ENCODE measurements at places on chromosomes 3 and 15.

DNA sequence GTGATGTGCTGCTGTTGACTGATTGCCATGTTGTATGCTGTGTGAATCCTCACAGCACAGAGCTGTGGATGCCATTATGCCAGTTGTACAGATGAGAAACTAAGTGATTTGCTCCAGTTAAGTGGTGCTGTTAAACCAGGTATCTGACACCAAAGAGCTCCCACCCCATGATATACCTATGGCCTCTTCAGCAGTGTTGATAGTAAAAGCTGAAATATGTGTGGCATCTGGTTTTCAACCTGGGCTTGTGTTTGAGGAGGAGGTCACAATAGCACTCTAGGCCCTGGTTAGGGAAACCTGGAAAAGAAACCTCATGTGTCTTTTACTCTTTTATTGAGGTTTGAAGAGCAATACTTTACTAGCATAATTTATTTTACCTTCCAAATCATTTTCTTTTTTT, 21.4 kb downstream of the RAD54L2 start:
- no peaks in the 10 kb centered on the region for H3K27me3 ChIP-seq
- no peak overlapping the region for H3K27ac ChIP-seq
- DNase-seq = no peak
- peaks cover 6% of the 10 kb centered on the region for H3K36me3 ChIP-seq
- peaks cover 8% of the 10 kb centered on the region for H3K4me1 ChIP-seq

DNA sequence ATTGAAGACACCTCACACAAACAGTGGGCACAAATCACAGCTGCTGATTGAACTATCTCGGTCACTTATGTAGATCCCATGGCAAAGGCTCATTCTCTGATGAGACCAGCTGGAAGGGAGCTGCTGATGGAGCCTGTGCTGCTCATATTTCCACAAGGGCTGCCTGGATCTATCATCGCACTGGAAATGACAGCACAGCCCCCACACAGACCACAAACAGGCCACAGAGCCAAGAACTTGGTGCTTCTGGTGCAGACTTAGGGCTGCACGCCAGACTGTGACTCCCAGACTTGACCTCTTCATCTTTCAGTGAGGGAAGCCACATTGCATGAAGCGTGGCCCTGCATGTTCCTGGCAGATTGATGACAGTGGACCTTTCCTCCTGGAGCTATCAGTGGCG, 197.6 kb downstream of the MINAR1 start:
- H3K27ac ChIP-seq = no peak overlapping the region
- H3K4me3 ChIP-seq = no peak overlapping the region
- no peaks in the 10 kb centered on the region for H3K4me1 ChIP-seq
- H3K36me3 ChIP-seq = no peaks in the 10 kb centered on the region
- H3K27me3 ChIP-seq = peaks cover 19% of the 10 kb centered on the region

DNA sequence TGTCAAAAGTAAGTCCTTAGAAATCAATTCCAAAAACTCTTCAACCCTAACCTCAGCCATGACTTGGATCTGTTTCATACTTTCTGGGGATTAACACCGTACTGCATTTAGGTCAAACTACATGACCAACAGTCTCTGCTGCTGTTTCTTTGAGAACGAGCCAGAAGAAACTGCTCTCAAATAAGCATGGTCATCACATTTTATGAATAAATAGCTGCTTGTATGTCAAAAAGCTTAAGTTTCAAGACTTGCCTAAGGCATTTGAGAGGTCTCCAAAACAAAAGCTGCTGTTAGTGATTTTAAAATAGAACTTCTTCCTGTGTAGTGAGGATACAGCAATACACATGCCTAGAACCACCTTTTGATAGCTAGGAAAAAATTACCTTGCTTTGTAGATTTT, 166.3 kb upstream of the CHRM5 start:
- DNase-seq = no peak
- H3K36me3 ChIP-seq = no peaks in the 10 kb centered on the region
- H3K4me3 ChIP-seq = no peak overlapping the region

GRCh38 chr3:175346573-175347356, 487.6 kb downstream of the NAALADL2 start:
- no peak overlapping the region for H3K27ac ChIP-seq
- H3K27me3 ChIP-seq = no peaks in the 10 kb centered on the region
- H3K4me1 ChIP-seq = no peaks in the 10 kb centered on the region
- H3K36me3 ChIP-seq = no peaks in the 10 kb centered on the region

DNA sequence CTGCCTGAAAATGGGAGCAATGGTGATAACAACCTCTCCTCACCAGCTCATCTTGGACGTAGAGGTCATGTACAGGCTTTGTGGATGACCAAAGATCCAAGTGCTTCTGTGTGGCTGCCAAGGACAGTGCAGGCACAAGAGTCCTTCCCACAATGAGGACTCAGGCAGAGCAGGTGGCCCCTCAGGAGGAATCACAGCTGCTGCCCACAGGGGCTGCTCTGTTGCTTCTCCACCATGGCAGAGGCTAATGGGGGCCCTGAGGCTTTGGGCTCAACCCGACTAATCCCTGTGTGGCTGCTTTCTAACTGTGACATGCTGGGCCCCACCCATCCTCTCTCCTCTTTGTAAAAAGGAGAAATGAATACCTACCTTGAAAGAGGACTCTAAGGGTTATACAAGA, 58.1 kb upstream of the MRPS22 start:
- H3K36me3 ChIP-seq = no peaks in the 10 kb centered on the region
- H3K27me3 ChIP-seq = no peaks in the 10 kb centered on the region
- H3K27ac ChIP-seq = no peak overlapping the region
- no peaks in the 10 kb centered on the region for H3K4me1 ChIP-seq
- H3K4me3 ChIP-seq = no peak overlapping the region

- H3K36me3 ChIP-seq = no peaks in the 10 kb centered on the region
- H3K27me3 ChIP-seq = peaks cover 16% of the 10 kb centered on the region
- no peak overlapping the region for H3K4me3 ChIP-seq
Observed at GRCh38 chr3:171614318-171614921, 154.2 kb upstream of the TNIK start.

GRCh38 chr3:101202640-101203039, 117.7 kb downstream of the IMPG2 start:
- H3K4me1 ChIP-seq = no peaks in the 10 kb centered on the region
- H3K4me3 ChIP-seq = no peak overlapping the region
- H3K27me3 ChIP-seq = peaks cover 26% of the 10 kb centered on the region
- DNase-seq = no peak

- H3K36me3 ChIP-seq = peaks cover 59% of the 10 kb centered on the region
- H3K27ac ChIP-seq = peak overlapping the region; percentile 18
- H3K4me3 ChIP-seq = no peak overlapping the region
Observed at GRCh38 chr3:152399374-152399773, 130.6 kb downstream of the MBNL1 start.

DNA sequence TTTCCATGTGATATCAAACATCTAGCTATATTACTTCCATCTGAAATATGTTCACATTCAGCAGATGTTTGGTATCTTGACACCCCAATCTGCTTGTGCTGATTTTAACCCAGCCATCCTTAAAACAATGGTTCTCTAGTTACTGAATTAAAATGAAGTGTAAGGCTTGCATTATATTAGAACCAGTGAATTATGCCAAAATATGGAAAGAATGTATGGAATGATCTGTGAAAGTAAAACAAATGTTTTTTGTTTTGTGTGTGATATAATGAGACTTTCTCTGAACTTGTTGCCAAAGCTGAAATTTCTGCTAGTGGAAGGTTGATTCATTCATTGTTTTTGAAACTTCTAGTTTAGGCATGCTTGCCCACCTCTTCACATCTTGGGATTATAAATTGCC, 317.1 kb downstream of the MEX3B start:
- H3K27me3 ChIP-seq = no peaks in the 10 kb centered on the region
- DNase-seq = no peak
- H3K4me1 ChIP-seq = no peaks in the 10 kb centered on the region
- no peak overlapping the region for H3K27ac ChIP-seq
- no peak overlapping the region for H3K4me3 ChIP-seq

DNA sequence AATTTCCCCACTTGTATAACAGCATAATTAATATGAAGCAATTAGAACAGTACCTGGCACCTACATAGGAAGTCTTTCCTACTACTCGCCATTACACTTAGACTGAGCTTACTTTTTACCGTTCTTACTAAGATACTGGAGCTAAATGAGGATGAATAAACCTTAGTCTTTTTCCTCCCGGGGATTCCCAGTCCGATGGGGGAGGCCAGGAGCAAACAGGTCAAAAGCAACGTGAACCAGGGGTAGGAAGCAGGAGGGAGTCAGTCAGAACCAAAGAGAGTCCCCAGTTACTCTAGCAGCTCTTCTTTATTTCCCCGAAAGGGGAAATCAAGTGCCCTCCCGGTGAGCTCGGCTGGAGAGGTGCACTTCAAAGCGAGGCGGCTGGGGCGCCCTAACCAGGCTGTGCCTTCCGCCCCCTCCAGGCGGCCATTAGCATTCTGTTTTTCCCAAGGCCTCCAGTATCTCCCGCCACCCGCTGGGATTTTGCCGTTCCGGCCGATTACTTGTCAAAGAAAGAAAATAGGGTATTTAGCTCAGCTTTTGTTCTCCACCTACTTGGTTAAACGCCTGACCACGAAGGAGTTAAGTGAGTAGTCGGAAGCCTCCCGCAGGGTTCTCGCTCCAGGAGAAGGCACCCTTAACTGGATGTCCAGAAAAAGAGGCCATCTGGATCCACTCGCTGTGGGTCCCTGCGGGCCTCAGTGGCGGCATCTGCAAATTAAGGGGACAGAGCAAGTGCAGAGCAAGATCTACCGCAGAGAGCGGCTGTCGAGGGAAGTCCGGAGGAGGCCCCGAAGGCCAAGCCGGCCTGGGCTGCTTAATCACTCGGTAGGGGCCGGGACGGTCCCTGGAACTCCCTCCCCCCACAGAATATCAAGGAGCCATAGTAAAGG, 6.3 kb upstream of the EOMES start:
- DNase-seq = peak; percentile 44
- H3K27ac ChIP-seq = no peak overlapping the region
- peak overlapping the region; percentile 58 for H3K4me3 ChIP-seq
- H3K36me3 ChIP-seq = no peaks in the 10 kb centered on the region
- peaks cover 45% of the 10 kb centered on the region for H3K4me1 ChIP-seq

DNA sequence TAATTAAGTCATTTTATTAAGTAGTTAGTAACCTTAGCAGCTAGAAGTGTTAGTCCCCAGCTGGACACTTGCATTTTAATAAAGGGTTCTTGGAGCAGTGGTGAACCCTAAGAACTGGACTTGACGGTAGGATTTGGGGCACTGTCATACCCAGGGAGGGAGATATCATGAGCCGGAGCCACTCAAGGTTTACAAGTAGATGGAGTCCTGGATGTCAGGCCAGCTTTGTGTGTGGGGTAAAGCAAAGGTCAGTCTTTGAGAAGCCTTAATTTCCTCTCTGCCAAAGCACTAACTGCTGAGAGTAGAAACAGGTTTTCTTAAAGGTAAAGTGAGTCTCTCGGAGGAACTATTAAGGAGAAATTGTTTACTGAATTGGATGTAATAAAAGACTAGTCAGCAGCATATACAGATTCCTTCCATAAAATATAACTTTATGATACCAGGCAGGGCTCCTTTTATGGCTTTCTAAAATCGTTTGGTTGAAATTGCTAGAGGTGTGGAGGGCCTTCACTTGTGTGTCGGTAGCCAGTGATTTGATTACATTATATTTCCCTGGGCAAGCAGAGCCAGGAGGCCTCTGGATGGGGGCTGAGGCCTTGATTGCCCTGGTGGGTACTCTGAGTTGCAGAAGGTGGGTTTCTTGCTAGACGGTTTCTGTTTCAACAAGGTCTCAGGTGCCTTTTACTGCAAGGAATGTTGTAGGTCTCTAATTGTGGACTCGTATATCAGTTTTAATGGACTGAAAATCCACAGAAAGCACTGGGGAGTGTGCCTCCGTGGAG, 23.1 kb downstream of the SQOR start:
- no peaks in the 10 kb centered on the region for H3K27me3 ChIP-seq
- H3K36me3 ChIP-seq = peaks cover 23% of the 10 kb centered on the region
- no peak overlapping the region for H3K27ac ChIP-seq
- peaks cover 12% of the 10 kb centered on the region for H3K4me1 ChIP-seq
- DNase-seq = no peak

- H3K4me1 ChIP-seq = no peaks in the 10 kb centered on the region
- H3K4me3 ChIP-seq = no peak overlapping the region
- H3K27ac ChIP-seq = no peak overlapping the region
- no peaks in the 10 kb centered on the region for H3K36me3 ChIP-seq
Observed at GRCh38 chr15:43277901-43278300, 11.2 kb upstream of the TGM5 start.

- H3K36me3 ChIP-seq = peaks cover 44% of the 10 kb centered on the region
- peaks cover 46% of the 10 kb centered on the region for H3K4me1 ChIP-seq
- DNase-seq = no peak
- no peaks in the 10 kb centered on the region for H3K27me3 ChIP-seq
Observed at GRCh38 chr3:38205472-38205805, 40.1 kb downstream of the OXSR1 start.

- DNase-seq = no peak
- no peaks in the 10 kb centered on the region for H3K27me3 ChIP-seq
- no peak overlapping the region for H3K27ac ChIP-seq
- no peaks in the 10 kb centered on the region for H3K4me1 ChIP-seq
- no peak overlapping the region for H3K4me3 ChIP-seq
Observed at GRCh38 chr3:8210882-8211341, 290.7 kb upstream of the LMCD1 start.

- H3K27me3 ChIP-seq = no peaks in the 10 kb centered on the region
- H3K36me3 ChIP-seq = peaks cover 67% of the 10 kb centered on the region
- H3K4me3 ChIP-seq = peak overlapping the region; percentile 30
- peaks cover 69% of the 10 kb centered on the region for H3K4me1 ChIP-seq
- peak; percentile 61 for DNase-seq
- peak overlapping the region; percentile 88 for H3K27ac ChIP-seq
Observed at GRCh38 chr3:187005827-187006481, 75.6 kb downstream of the ST6GAL1 start.

GRCh38 chr15:93382200-93382820, 293.3 kb upstream of the RGMA start:
- no peak overlapping the region for H3K27ac ChIP-seq
- H3K36me3 ChIP-seq = no peaks in the 10 kb centered on the region
- H3K27me3 ChIP-seq = no peaks in the 10 kb centered on the region
- H3K4me1 ChIP-seq = no peaks in the 10 kb centered on the region
- no peak for DNase-seq

GRCh38 chr3:14976317-14976716, 28.9 kb downstream of the NR2C2 start:
- peaks cover 3% of the 10 kb centered on the region for H3K4me1 ChIP-seq
- DNase-seq = no peak
- no peaks in the 10 kb centered on the region for H3K27me3 ChIP-seq
- H3K27ac ChIP-seq = no peak overlapping the region
- peaks cover 43% of the 10 kb centered on the region for H3K36me3 ChIP-seq
- H3K4me3 ChIP-seq = no peak overlapping the region

DNA sequence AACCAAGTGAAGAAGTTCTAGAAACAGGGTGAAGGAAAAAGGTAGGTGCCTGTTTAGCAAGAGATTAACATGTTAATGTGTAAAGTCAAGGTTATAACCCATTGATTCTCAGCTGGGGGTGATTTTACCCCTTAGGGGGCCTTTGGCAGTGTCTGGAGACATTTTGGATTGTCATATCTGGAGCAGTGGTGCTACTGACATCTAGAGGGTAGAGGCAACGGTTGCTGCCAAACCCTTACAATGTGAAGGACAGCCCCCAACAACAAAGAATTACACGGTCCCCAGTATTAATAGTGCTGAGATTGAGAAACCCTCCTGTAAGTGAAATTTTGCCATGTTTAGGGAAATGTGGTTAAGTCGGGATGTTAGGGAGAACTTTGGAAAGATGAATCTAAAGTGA, 74.7 kb downstream of the CRYBG3 start:
- no peaks in the 10 kb centered on the region for H3K36me3 ChIP-seq
- H3K4me3 ChIP-seq = no peak overlapping the region
- H3K27ac ChIP-seq = no peak overlapping the region
- no peak for DNase-seq
- no peaks in the 10 kb centered on the region for H3K27me3 ChIP-seq

- H3K27ac ChIP-seq = no peak overlapping the region
- no peak overlapping the region for H3K4me3 ChIP-seq
- peaks cover 13% of the 10 kb centered on the region for H3K27me3 ChIP-seq
- no peak for DNase-seq
- no peaks in the 10 kb centered on the region for H3K4me1 ChIP-seq
Observed at GRCh38 chr3:10373686-10374261, 52.9 kb upstream of the SEC13 start.
